Activated T-helper 17 cell treated with anti-CD3 and anti-CD28 coated beads, Interleukin-2, amount 50 U/mL, for 72 hours (primary cell): ENCODE measurements at places on chromosomes 5 and 9. TPM values are rescaled to one million over a fixed set of nuclear protein-coding genes. Genes with fewer than 3 reads are reported as not detected.

Gene FREM1
- 0.45 TPM for total RNA-seq

Gene ALDOB
- total RNA-seq, result not detected

GRCh38 chr5:142319105-142319504, 5.7 kb downstream of the SPRY4 start:
- ATAC-seq, result no peak

DNA sequence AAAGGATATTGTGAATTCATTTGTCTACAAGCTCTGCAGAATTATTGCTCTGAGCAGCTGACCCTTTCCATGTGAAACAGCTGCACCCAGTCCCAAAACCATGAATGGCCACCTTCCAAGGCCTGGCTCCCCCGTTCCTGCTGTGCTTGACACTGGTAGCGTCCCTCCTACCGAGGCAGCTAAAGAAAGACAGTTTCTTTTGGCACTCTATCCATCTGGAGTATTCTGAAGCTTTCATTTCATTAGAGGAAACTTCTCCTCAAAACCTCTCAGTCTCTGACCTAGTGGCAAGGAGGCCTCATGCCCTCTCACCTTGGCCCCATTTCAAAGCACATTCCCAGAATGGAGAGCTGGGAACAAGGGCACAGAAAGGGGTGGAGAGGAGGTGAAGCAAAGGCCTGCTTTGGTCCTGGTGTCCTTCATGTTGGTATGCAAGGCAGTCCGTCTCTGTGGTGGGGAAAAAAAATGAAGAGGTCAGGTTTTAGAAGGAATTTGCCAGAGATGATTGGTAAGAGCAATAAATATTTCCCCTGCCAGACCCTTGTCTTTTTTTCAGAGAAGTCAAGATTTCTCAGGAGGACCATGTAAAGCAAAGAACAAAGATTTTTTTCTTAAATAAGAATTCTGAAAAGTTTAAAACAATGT, 232.0 kb downstream of the RFK start:
- no peak for ATAC-seq

Gene LCNL1
- total RNA-seq, result 0.11 TPM

Gene EQTN
- total RNA-seq, result not detected

GRCh38 chr5:137837491-137838394, 29.9 kb upstream of the MYOT start:
- no peak for ATAC-seq

DNA sequence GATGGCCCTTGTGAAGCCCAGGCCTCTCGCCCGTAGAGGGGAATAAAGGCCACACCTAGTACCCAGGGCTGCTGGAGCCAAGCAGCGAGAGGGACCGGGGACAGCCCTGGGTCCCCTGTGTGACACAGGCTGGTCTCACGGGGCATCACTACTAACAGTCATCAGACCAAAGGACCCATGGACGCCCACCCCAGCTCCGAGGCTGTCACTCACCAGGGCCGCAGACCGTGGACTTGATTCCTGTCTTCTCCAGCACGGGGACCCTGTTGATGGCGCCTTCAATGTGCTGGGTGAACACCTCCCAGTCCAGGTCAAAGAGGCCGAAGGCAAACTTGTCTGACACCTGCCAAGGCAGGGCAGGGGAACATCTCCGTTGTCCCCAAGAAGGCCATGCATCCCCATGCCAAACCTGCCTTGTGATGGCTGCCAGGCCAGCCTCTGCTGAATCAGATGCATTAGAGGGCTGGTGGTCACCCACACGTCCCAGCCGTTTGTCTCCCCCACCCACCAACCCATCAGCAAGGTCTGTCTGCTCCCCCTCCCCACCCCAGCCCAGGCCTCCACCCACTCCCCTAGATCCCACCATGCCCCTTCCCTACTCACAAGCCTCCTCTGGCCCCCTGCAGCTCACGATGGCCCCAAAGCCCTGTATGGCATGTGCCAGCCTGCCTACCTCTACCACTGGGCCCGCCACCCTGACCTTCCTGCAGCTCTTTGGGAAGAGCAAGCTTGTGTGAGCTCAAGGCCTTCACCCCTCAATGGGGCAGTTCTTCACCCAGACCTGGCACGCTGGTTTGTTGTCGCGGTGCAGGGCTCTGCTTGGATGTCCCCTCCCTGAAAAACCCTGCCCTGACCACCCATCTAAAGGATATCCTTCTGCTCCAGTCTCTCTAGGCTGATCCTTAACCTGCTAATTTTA, 20.8 kb downstream of the SARDH start:
- no peak for ATAC-seq

- no peak for ATAC-seq
These were observed 6.5 kb upstream of the PITX1 start for GRCh38 chr5:135040333-135041144.

GRCh38 chr5:75340714-75341478, 3.9 kb downstream of the HMGCR start:
- ATAC-seq, result no peak

DNA sequence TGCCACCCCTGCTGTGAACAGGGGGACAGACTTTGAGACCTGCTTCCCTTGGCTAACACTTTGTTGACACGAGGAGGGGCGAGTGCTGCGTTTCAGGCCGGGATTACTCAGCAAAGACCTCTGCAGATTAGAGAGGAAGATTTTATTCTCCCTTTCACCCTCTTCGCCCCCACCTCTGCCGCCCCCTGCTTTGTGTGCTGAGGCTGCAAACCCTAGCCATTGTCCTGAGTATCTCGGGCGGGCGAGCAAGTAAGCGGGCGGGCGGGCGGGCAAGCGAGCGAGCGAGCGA, 6.0 kb downstream of the ISL1 start:
- no peak for ATAC-seq

Gene CCDC69
- total RNA-seq, result 40.1 TPM

- peak; percentile 21 for ATAC-seq
These were observed 4.5 kb downstream of the SLC36A1 start for GRCh38 chr5:151451626-151452520.

GRCh38 chr5:25091921-25092320, 447.1 kb upstream of the CDH10 start:
- no peak for ATAC-seq

DNA sequence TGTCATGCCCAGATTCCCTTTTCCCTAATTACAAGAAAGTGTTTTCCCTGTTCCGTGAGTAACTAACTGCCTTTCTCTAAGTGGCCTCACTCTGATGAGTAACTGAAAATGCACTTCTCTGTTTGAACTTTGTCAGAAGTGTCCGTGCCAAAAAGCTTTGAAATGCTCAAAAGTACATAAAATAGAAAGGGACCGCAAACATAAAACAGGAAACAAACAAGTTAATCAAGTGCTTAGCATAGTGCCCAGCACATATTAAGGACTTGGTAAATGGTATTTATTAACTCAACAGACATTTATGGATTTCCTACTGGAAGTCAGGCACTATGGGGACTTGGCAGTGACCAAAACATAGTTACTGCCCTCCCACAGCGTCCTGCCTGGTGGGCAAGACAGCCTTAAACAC, 22.3 kb downstream of the AQP3 start:
- ATAC-seq, result no peak

Gene PRXL2C
- 18.7 TPM for total RNA-seq

Gene PCDHA9
- not detected for total RNA-seq

- no peak for ATAC-seq
These were observed 25.7 kb downstream of the TAS2R1 start for GRCh38 chr5:9604416-9604815.

- ATAC-seq, result no peak
These were observed 1.7 kb downstream of the PHF2 start for GRCh38 chr9:93577975-93578682.
